ENCODE measurements at places on chromosomes 7 and 10.

DNA sequence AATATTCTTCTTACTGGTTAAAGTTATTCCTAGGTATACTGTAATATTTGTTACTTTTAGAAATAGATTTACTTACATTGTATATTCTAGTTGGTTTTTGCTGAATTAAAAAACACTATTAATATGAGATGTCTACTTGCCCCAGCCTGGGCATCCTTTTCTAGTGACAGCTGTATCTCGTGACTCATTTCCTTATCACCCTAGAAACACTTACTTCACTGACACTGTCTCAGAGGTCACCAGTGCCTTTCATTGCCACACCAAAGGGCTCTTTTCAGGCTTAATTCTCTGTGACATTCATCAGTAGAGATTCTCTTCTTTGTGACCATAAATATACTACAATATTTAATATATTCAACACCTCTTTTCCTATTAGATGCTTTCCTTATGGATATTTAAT is 194.7 kb downstream of the GALNT17 start:
- no peak for DNase-seq

DNA sequence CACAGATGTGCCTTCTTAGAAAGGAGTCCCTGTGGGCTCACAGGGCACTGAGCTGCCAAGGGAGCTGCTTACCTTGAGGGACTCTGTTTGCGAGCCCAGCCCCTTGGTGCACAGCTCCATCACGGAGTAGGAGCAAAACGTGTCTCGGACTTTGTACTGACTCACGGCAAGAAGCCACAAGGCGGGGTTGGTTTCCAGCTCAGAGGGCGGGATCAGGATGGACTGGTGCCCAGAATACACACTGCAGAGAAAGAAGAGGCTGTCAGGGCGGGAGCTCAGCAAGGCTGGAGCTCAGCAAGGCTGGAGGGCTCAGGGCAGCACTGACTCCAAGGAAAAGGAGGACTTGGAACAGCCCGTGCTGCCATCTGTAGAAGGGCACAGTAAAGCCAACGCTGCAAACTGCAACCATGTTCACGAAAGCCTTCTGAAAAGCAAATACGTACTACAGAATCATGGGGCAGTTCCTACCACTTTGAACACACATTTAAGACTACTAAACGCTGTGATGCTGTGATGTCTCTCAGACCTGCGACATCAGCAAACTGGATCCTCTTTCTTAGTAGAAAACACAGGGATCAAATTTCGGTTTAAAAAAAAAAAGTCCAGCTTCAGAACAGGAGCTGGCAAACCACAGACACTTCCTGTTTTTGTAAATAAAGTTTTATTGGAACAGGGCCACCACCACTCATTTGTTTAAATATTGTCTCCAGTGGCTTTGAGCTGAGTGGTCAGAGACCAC is 194.3 kb downstream of the ZMYND11 start:
- peak; percentile 66 for DNase-seq

DNA sequence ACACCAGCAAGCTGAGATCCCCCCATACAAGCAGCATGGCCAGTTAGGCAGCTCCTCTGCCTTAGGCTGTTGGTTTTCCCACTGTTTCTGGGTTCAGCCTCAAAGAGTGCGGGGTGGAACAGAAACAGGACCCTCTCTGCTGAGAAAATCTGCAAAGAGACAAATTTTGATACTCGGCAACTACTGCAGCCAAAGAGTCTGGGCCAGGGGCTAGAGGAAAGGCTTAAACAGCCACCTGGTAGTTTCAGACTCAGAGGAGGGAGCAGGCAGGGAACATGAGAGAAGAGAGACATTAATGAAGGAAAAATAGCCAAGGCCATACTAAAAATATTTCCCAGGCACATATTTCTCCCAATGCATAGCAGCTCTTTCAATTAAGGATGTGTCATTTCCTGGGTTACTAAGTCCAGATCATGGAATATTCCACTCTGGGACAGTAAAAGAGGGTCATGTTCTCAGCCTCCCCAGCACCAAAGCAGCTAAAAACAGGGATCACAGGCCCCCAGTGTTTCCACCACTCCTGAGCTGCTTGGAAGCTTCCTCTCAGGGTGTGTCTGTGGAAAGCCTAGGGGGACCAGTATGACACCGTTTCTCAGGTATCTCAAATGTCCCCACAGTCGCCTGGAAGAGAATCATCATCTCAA is 29.8 kb downstream of the PDLIM1 start:
- DNase-seq = no peak

- no peak for DNase-seq
Measured at GRCh38 chr7:81260152-81260551, 341.3 kb upstream of the SEMA3C start.

DNA sequence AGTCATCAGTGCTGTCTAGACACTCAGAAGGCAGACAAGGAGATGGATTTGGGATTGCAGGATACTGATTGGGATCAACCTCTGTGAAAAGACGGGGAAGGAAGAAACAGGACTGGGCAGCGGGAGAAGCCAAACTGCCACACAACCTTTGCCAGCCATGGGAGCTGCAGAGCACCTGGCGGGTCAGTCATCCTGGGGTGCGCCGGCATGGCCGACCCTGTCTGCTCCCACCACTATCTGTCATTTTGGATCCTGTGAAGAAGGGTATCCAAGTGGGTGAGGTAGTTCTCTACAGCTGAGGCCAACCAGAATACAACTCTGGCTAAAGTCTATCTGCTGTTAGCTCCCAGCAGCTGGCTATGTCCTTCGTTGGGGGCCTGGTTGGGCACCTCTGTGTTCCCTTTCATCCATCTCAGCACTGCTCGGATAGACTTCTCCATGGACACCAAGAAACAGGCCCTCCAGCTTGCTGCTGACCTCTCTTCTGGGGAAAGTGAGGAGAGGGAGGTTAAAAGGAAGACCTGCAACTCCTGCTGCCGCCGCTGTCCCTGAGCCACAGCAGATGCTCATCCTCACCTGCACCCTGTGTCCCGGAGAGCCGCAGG is 11.7 kb upstream of the RBM17 start:
- no peak for DNase-seq

- DNase-seq = no peak
Measured at GRCh38 chr10:76429368-76430060, 998.1 kb downstream of the LRMDA start.

GRCh38 chr10:58023341-58024073 is 244.2 kb downstream of the IPMK start:
- DNase-seq = no peak

DNA sequence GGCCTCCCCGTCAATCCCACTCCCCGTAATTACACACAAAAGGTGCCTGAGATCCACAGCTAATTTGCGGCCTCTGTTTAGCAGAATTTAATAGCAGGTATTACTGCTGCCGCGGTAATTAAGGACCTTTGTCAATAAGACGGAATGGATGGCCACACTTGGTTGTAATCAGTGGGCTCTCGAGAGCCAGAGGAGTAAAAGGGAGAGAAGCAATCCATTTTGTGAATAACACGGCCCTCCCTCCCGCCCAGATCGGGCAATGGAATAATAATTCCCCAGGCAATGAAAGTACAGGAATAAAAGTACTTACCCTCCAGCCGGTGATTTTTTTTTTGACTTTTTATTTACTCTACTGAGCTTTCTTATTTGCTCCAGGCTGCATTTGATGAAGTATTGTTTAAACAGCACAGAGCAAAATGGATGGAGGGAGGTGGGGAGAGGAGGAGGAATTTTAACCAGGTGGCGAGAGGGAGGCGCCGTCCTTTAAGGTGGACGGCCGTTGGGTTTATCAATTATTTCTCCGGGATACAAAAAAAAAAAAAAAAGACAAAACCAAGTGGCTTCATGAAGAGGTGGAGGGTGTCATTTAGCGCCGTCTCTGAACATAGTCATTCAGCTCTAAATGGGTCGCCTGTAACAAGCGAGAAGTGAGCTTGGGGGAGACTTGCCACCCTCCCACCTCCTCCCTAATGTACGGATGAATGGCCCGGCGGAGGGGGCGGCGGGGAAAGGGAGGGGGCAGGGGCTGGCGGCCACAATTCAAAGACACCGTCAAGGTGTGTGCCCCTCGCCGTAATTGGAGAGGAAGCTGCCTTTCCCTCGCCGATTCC is 120.3 kb downstream of the BUB3 start:
- DNase-seq = no peak

- DNase-seq = no peak
Measured at GRCh38 chr10:86303626-86304025, 63.0 kb downstream of the GRID1 start.

DNA sequence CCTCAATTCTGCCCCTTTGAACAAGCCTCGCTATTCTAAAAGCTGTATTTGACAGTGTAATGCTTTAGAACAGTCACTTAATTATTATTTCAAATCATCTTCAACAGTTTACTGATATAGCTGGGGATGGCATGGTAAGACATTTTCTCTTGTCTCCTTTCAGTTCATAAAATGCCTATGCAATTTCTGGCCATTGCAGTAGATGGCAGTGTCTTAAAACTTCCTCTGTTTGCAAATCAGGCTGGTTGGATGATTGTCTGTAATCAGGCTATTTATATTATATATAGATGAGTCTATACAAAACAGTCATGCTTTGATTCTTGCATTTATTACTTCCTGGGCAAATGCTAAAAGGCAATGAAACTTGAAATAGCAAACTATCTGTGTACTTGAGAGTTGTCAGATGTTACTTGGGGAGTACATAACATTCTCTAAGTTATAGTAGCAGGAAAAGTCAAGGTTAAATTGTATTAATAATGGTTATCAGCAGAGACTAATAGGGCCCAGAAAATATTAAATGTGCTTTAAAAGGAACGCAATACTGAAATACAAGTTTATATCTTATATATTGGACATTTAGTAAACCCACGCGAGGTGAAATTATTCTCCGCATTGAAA is 55.5 kb upstream of the LHFPL3 start:
- peak; percentile 0 for DNase-seq

DNA sequence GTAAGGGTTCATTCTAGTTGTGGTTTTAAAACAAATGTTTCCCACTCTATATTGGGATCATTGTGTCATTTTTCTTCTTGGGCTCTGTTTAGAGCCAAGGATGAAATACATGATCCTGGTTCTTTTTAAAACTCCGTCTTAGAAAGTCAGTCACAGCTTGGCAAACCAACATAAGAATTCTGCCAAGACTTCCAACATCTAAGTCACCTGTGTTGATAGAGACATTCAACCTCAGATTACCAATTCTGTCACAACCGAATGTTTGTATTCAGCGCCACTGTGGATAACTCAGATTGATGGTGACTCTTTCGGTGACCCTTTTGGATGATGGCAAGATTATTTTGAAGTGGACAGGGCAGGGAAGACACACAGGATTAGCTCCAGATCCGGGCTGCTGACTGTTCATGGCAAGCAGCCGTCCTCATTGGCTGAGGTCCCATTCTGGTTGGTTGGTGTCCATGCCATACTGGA is 255.4 kb downstream of the ARHGAP21 start:
- no peak for DNase-seq

- DNase-seq = no peak
Measured at GRCh38 chr7:140679186-140679585, 6.4 kb downstream of the ADCK2 start.

- DNase-seq = no peak
Measured at GRCh38 chr7:133654547-133654946, 401.7 kb downstream of the EXOC4 start.

GRCh38 chr7:151144387-151144786 is 23.1 kb downstream of the GBX1 start:
- no peak for DNase-seq

DNA sequence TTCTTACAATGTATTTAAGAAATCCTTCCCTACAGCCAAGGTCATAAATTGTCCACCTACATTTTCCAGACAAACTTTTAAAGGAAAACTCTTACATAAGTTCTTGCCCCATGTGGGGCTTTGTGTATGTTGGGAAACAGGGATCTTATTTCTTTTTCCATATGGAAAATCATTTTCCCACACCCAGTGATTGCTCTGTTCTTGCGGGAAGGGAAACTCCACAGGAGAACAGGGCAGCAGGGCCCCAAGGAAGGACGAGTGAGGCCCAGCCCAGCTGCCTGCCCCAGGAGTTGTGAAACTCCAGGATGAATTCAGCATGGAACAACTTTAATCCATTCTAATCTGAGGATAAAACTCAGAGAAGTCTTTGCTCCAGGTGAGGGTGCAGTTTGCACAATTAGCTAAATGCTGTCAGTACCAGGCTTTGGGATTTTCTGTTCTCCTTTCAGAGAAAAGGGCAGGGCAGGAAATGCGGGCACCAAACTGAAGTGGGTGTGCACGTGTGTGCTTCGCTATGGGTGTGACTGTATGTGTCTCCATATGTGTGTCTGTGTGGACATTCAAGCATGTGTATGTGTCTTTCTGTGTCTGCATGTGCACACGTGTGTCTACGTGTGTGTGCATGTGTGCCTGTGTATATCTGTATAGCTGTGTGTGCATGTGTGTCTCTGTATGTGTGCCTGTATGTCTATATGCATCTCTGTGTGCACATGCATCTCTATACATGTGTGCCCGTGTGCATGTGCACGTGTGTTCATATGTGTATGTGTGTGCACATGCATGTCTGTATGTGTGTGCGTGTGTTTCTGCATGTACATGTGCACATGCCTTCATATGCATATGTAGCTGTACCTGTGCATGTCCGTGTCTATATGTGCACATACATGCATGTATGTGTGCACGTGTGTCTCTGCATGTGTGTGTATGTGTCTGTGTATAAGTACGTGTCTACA is 102.0 kb upstream of the FAM20C start:
- no peak for DNase-seq
